ENCODE measurements at places on chromosomes 13 and 19. TPM values are rescaled to one million over a fixed set of nuclear protein-coding genes. Genes with fewer than 3 reads are reported as not detected.

The CYTH2 gene
- total RNA-seq = 62.4 TPM

The PODNL1 gene
- total RNA-seq = 3.3 TPM

The B3GNT8 gene
- total RNA-seq = 3.0 TPM

The MYCBP2 gene
- total RNA-seq = 70.5 TPM

The FFAR3 gene
- total RNA-seq = not detected

The TMEM147 gene
- 69.3 TPM for total RNA-seq

The RFPL4AL1 gene
- not detected for total RNA-seq

The IER2 gene
- 71.3 TPM for total RNA-seq

GRCh38 chr13:23848019-23848418 is 41.2 kb downstream of the MIPEP start:
- no peaks in the 10 kb centered on the region for H3K27me3 ChIP-seq
- no peaks in the 10 kb centered on the region for H3K4me1 ChIP-seq
- H3K27ac ChIP-seq = no peak overlapping the region
- H3K36me3 ChIP-seq = peaks cover 5% of the 10 kb centered on the region
- no peak overlapping the region for H3K4me3 ChIP-seq

- H3K27ac ChIP-seq = peak overlapping the region; percentile 96
- no peak overlapping the region for H3K4me3 ChIP-seq
- H3K27me3 ChIP-seq = no peaks in the 10 kb centered on the region
Observed at GRCh38 chr13:114067381-114067885, 65.0 kb downstream of the RASA3 start.

- H3K36me3 ChIP-seq = no peaks in the 10 kb centered on the region
- no peaks in the 10 kb centered on the region for H3K4me1 ChIP-seq
- no peak overlapping the region for H3K27ac ChIP-seq
- H3K27me3 ChIP-seq = no peaks in the 10 kb centered on the region
Observed at GRCh38 chr19:29566496-29567054, 39.5 kb upstream of the POP4 start.

DNA sequence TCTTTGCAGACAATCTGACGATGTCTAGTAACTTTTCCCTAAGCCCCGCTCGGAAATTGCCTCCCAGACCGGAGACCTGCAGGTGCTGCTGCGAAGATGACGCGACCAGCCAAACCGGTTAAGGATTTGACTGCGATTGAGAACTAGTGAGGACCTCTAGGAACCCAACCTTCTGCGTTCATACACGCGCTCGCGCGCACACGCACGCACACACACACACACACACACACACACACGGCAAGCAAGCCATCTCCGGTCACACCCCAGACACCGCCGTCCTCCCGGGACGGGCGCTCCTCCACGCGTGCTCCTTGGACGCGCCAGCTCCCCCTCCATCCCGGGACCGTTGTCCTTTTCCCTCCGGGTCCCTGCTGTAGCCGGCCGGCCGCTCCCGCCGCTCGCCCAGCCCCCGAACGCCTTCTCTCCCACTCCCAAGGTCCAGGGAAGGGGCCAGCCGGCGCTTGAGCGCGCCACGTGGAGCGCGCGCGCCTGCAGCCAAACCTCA is 1.2 kb downstream of the TBC1D4 start:
- H3K27ac ChIP-seq = no peak overlapping the region
- peak overlapping the region; percentile 73 for H3K4me3 ChIP-seq
- H3K27me3 ChIP-seq = no peaks in the 10 kb centered on the region
- peak; percentile 50 for DNase-seq
- H3K4me1 ChIP-seq = peaks cover 10% of the 10 kb centered on the region
- H3K36me3 ChIP-seq = no peaks in the 10 kb centered on the region

GRCh38 chr13:33263484-33263883 is 22.1 kb downstream of the STARD13 start:
- H3K27ac ChIP-seq = peak overlapping the region; percentile 28
- H3K27me3 ChIP-seq = no peaks in the 10 kb centered on the region
- DNase-seq = no peak
- peaks cover 4% of the 10 kb centered on the region for H3K36me3 ChIP-seq

- H3K4me3 ChIP-seq = no peak overlapping the region
- H3K4me1 ChIP-seq = peaks cover 4% of the 10 kb centered on the region
- no peaks in the 10 kb centered on the region for H3K36me3 ChIP-seq
- H3K27ac ChIP-seq = no peak overlapping the region
- peaks cover 5% of the 10 kb centered on the region for H3K27me3 ChIP-seq
Observed at GRCh38 chr19:18259893-18260292, 14.4 kb downstream of the IQCN start.

DNA sequence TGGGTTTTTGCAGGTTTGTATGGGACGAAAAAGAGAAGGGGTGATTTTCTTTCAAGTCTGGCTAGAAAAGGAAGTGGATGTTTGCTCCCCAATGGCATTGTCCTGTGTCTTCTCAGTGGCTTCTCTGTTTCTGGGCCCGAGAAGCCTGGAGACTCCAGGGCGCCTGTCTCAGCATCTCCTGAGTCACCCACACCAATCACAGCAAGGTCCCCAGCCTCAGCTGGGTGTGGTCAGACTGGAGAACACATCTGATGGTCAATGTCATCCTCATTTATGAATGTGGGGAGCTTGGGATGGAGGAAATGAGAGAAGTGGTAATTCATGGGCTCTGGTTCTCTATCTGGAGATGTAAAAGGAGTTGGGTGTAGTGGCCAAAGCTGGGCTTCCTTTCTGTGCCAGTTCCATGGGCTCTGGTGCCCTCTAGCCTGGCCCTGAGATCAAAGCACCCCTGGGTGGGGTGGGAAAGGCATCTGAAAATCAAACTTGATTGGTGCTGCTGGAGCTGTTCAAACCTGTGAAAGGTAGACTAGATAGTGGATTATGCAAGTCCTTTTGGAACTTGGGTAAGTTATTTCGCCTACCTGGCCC is 13.4 kb downstream of the RASL11A start:
- H3K4me1 ChIP-seq = no peaks in the 10 kb centered on the region
- DNase-seq = no peak
- H3K27me3 ChIP-seq = no peaks in the 10 kb centered on the region
- H3K27ac ChIP-seq = no peak overlapping the region
- H3K36me3 ChIP-seq = no peaks in the 10 kb centered on the region

DNA sequence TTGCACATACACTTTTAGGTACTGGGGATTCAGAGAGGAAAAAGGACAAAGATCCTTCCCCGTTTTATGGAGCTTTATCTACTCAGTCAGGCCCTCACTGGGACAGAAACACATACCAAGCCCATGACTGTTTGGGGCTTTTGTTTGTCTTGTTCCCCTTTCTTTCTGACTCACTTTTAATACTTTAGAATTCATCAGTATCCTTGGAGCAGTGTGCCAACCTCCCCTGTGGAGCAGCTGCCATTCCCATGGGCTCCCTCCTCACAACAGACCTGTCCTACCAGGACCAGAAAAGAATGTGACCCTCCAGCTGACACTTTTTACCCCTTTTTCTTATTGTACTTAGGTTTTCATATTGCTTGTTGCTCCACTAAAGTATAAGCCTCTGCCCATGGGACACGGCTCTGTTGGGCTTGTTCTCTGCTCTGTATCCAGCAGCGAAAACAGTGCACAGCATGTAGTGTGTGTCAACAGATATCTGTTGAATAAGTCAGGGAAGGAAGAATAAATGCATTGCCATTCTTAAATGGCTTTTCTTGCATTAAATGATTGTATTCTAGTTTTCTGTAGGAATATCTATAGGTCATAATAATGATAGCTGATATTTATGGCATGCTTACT is 431.1 kb downstream of the EFNB2 start:
- H3K27ac ChIP-seq = peak overlapping the region; percentile 96
- peaks cover 51% of the 10 kb centered on the region for H3K4me1 ChIP-seq
- H3K36me3 ChIP-seq = no peaks in the 10 kb centered on the region
- peak; percentile 95 for DNase-seq
- H3K4me3 ChIP-seq = peak overlapping the region; percentile 18

DNA sequence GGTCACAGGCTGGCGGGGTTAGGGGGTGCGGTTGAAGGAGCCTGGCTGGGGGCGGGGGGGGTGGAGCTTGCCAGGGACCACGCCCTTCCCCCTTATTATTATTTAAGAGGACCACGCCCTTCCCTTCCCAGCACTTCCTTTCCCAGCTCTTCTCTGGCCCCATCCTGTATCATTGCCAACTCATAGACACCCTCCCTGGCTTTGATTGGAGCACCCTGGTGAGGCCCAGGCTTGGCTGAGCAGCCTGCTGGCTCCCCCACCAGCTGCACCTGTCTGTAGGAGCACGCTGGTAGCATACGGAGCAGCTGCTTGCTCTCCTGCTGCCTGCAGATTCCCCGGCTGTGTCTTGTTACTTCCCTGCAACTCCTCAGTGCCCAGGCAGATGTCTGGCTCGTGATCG is 62.5 kb upstream of the PDX1 start:
- H3K27ac ChIP-seq = no peak overlapping the region
- no peak for DNase-seq
- no peaks in the 10 kb centered on the region for H3K36me3 ChIP-seq
- no peaks in the 10 kb centered on the region for H3K27me3 ChIP-seq
- no peaks in the 10 kb centered on the region for H3K4me1 ChIP-seq

- no peaks in the 10 kb centered on the region for H3K4me1 ChIP-seq
- H3K27me3 ChIP-seq = no peaks in the 10 kb centered on the region
- DNase-seq = no peak
- H3K27ac ChIP-seq = no peak overlapping the region
- no peak overlapping the region for H3K4me3 ChIP-seq
- H3K36me3 ChIP-seq = no peaks in the 10 kb centered on the region
Observed at GRCh38 chr13:34019870-34020269, 201.9 kb downstream of the RFC3 start.

DNA sequence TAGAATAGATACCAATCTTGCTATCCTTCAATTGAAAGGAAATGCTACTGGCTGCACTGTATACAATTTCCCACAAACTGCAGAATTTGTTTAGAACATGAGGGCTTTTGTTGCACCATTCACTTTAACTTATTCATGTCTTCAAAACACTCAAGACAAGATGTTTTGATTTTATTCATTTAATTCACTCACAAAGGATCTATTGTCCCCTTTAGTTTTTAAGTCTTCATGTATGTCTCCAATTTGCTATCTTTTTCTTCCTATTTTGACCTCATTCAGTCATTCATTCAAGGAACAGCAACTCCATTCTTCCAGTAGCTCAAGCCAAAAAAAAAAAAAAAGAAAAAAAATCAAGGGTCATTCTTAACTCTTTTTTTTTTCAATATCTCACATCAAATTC is 130.6 kb upstream of the SOX21 start:
- H3K27me3 ChIP-seq = no peaks in the 10 kb centered on the region
- no peak overlapping the region for H3K27ac ChIP-seq

GRCh38 chr13:42424182-42424581 is 149.8 kb upstream of the TNFSF11 start:
- no peak for DNase-seq
- H3K27ac ChIP-seq = no peak overlapping the region
- no peak overlapping the region for H3K4me3 ChIP-seq
- no peaks in the 10 kb centered on the region for H3K27me3 ChIP-seq
- H3K36me3 ChIP-seq = no peaks in the 10 kb centered on the region

DNA sequence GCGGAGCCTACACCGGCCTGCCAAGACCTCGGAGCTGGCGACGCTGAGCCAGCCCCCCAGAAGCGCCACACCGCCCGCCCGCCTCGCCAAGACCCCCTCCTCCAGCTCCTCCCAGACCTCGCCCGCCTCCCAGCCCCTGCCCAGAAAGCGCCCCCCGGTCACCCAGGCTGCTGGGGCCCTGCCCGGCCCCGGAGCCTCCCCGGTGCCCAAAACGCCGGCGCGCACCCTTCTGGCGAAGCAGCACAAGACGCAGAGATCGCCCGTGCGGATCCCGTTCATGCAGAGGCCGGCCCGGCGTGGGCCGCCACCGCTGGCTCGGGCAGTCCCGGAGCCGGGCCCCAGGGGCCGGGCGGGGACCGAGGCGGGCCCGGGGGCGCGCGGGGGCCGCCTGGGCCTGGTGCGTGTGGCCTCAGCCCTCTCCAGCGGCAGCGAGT is 10.2 kb downstream of the C19orf25 start:
- H3K4me1 ChIP-seq = peaks cover 5% of the 10 kb centered on the region
- H3K4me3 ChIP-seq = no peak overlapping the region
- H3K27ac ChIP-seq = no peak overlapping the region
- no peak for DNase-seq
- peaks cover 5% of the 10 kb centered on the region for H3K27me3 ChIP-seq

DNA sequence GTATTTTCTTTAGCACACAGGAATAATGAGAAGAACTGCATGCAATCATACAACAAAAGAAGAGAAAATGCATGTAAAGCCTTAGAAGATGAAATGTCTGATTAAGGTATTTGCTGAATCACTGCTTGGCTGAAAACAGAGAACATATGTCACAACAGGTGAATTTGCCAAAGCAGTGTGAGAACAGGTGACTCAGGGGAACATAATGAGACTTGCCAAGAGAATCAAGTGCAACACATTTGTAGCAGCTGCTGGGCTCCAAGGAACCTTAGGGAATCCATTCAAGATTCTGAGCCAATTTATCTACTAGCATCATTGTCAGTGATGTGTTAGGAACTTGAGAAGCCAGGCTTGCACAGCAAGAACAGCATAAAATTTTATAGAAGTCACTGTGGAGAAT is 273.1 kb downstream of the PCDH20 start:
- H3K4me3 ChIP-seq = no peak overlapping the region
- H3K27ac ChIP-seq = no peak overlapping the region
- no peaks in the 10 kb centered on the region for H3K36me3 ChIP-seq
- H3K27me3 ChIP-seq = no peaks in the 10 kb centered on the region

GRCh38 chr13:77514336-77514726 is 21.2 kb upstream of the SCEL start:
- no peaks in the 10 kb centered on the region for H3K36me3 ChIP-seq
- H3K27ac ChIP-seq = no peak overlapping the region
- H3K27me3 ChIP-seq = no peaks in the 10 kb centered on the region
- H3K4me1 ChIP-seq = peaks cover 18% of the 10 kb centered on the region

DNA sequence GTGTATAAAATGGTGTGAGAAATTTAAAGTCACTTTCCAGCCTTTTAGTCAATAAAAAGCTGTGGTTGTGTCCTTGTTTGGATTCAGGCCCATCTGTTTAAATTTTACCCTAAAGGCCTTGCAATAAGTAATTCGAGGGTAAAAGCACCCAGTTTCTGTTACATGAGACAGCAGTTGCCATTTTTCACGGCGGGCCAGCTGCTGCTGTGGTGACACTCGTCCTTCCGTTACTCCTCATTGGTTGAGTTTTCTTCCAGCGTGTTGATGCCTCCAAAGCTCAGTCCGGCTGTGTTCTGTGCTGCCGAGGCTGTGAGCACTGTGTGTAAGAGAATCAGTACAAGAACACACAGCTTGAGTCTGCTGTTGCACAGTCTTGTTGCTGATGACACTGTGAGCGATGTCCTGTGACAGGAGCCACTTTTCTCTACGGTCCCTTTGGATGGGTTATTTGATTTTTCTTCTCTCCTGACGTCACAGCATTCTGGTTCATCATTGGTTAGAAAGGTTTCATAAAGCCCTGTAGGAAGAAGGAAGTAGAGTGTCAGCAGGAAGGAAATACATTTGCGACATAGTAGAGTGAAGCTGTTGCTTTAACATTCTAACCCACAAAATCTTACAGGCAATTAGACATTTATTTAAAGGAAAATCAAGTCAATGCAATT is 602.5 kb upstream of the ARGLU1 start:
- H3K4me1 ChIP-seq = no peaks in the 10 kb centered on the region
- H3K4me3 ChIP-seq = no peak overlapping the region
- no peaks in the 10 kb centered on the region for H3K27me3 ChIP-seq
- H3K36me3 ChIP-seq = no peaks in the 10 kb centered on the region
- no peak for DNase-seq

- peaks cover 3% of the 10 kb centered on the region for H3K27me3 ChIP-seq
- H3K4me1 ChIP-seq = peaks cover 6% of the 10 kb centered on the region
- H3K36me3 ChIP-seq = no peaks in the 10 kb centered on the region
- H3K4me3 ChIP-seq = no peak overlapping the region
- H3K27ac ChIP-seq = no peak overlapping the region
Observed at GRCh38 chr19:10543059-10543419, 665 bp upstream of the ATG4D start.

- H3K27ac ChIP-seq = no peak overlapping the region
- H3K36me3 ChIP-seq = peaks cover 8% of the 10 kb centered on the region
- no peak overlapping the region for H3K4me3 ChIP-seq
- no peak for DNase-seq
- no peaks in the 10 kb centered on the region for H3K27me3 ChIP-seq
Observed at GRCh38 chr19:46349311-46349993, 2.6 kb downstream of the PPP5C start.
